Fibroblast of skin of abdomen (primary cell): ENCODE measurements at places on chromosomes 16 and 17.

- peak; percentile 52 for DNase-seq
These were observed 528 bp downstream of the PER1 start for GRCh38 chr17:8151641-8152111.

DNA sequence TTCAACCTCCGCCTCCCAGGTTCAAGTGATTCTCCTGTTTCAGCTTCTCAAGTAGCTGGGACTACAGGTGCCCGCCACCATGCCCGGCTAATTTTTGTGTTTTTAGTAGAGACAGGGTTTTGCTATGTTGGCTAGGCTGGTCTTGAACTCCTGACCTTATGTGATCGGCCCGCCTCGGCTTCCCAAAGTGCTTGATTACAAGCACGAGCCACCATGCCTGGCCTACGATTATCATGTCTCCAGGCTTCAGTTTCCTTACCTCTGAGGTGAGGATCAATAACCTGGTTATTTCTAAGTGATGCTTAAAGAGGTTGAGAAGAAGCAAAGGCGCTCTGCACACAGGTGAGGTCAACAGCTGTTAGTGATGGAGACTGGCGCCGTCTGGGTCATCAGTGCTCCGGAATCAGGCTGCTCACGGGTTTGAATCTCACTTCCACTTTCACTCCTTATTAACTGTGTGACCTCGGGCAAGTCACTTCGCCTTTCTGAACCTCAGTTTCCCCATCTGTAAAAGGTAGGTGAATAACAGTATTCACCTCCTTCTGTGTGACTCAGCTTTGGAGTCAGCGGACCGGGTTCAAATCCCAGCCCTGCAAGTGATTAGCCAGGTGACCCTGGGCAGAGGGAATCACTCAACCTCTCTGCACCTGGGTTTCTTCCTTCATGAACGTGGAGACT, 745 bp upstream of the ABCC1 start:
- DNase-seq, result no peak

GRCh38 chr16:83561876-83562275, 245.9 kb upstream of the HSBP1 start:
- DNase-seq, result peak; percentile 45

- peak; percentile 23 for DNase-seq
These were observed 22.4 kb downstream of the SPNS2 start for GRCh38 chr17:4520894-4521600.

DNA sequence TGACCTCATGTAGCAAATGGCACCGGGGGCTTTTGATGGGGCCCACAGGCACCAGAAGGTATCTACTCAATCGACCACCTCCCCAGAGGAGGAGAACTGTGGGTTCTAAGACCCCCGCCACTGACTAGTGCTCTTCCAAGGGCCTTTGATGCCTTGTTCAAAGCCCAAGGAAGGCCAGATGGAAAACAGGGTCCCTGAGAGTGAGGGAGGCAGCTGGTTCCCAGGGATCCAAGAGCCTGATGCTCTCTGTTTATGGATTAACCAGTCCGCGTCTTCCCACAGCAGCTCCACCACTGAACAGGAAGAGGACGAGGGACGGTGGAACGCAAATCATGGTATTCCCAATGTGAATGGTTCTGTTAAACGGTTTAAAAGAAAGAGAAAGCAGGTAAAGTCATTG, 7.6 kb downstream of the PHB1 start:
- DNase-seq, result no peak

DNA sequence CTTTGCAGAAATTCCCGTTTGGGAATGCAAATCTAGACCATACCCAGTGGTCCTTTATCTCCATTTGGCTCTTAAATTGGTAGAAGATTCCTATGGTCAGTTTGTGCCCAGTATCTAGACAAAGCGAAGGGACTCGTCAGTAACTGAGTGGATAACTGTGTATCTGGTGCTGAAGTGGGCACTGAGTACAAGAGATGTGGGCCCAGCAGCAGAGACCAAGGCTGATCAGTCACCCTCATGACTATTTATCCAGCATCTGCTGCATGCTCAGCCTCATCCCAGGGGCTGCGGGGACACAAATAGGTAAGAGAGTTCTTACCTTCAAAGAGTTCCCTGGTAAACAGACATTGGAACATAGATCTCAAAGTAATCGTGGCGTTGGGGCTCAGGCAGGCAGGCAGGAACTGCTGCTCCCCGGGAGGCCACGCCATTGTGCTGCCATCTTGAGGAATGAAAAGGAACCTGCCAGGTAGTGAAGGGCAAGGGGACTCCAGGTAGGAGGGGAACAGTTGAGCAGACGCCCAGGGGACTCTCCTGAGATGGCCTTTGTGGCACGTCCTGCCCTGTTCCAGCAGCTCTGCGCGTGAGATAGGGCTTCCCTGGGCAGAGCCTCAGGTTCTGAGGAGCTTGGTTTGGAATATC, 10.3 kb downstream of the NT5M start:
- peak; percentile 23 for DNase-seq

- no peak for DNase-seq
These were observed 2.7 kb upstream of the PRSS41 start for GRCh38 chr16:2795395-2796143.

GRCh38 chr16:3656491-3657468, 2.3 kb downstream of the DNASE1 start:
- DNase-seq, result no peak

GRCh38 chr16:33877-34647, 19.3 kb downstream of the POLR3K start:
- no peak for DNase-seq

DNA sequence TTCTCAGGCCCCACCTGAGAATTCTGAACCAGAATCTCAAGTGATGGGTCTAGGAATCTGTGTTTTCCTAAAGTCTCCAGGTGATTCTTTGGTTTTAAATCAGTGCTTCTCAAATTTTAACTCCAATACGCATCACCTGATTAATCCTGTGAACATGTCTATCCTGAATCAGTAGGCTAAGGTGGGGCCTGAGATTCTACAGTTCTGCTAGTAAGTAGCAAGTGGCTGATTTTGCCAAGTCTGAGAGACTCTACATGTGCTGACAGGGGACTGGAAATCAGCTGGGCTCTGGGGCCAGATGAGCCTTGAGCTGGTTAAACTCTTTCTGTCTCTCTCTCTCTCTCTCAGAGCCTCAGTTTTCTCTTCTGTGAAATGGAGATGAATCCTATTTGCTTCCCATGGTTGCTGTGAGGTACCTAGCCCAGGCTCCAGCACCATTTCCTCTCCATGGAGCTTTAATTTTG, 9.0 kb downstream of the CCR7 start:
- no peak for DNase-seq

DNA sequence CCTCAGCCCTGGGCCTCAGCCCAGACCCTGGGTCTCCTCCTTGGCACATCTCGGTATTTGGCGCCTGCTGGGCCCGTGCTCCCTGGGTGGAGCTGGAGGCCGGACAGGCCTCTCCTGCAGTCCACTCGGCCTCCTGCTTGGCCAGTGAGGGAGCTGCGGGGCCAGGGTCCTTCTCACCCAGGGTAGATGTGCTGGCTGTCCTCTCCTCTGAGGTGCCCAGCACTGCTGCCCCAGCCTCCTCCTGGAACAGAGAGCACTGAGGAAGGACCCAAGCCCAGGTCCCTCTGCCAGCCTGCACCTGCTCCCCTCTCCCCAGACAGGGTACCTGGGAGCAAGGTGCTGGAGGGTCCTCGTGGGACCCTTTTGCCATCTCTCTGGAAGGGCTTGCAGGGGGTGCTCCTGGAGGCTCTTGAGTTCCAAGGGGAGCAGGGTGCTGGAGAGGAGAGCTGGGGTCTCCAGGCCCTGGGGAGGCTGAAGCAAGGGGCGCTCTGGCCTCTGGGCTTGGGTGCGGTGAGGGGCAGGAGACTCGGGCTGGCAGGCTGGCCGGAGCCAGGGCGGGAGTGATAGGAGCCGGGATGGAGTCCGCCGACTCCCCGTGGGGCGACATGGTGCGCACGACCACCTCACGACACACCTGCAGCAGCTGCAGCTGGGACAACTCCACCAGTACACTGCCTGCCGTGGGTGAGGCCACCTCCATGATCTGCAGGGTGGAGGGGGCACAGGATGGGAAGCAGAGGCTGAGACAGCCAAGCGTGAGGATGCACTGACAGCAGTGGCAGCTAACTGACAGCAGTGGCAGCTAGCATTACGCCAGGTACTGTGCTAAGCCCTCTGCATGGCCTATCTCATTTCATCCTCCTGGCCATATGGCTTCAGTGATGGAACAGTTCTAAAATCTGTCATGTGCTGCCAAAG, 17.8 kb downstream of the TSPOAP1 start:
- DNase-seq, result no peak

DNA sequence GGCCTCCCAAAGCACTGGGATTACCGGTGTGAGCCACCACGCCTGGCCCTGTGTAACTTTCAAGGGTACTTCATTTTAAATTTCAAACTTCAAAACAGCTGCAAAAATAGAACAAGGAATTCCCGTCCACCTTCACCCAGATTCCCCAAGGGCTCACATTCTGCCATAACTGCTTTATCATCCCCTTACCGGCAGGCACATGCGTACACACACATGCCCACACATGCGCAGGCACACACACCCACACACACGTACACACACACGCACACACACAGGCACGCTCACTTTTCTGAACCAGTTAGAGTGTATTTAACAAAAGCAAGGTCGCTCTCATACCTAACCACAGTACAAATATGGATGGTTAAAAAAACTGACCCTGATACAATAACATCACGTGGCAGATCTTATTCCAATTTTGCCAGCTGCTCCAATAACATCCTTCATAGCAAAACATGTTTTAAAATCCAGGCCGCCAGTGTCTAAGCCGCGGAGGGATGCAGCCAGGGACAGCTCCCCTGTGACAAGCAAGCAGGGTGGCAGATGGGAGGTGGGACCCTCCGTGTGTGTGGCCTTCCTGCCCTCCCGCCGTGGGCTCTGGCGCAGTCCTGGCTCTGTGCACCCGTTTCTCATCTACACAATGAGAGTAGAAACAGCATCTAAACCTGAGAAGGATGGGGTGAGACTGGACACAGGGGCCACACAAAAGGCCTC, 23.1 kb downstream of the PDIA2 start:
- DNase-seq, result no peak

- peak; percentile 40 for DNase-seq
These were observed 154.7 kb downstream of the C16orf78 start for GRCh38 chr16:49528060-49528865.

DNA sequence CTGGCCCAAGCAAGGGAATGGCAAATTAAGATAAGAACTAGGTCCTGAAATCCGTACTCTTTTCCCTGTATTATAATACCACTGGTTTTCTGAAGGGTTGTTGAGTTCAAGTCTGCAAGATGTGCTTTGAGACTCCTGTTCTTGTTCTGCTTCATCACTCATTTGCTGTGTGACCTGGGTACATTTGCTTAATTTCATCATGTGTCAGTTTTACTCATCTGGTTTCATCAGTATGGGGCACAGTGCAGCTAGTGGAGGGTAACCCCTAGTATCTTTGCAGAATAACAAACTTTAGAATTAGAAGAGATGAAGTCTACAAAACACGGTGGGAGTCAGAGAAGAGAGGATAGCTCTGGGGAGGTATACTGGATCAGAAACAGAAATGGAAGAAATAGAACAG, 21.9 kb upstream of the EFCAB13 start:
- no peak for DNase-seq

- DNase-seq, result no peak
These were observed 79.4 kb downstream of the ABR start for GRCh38 chr17:1100382-1100781.

GRCh38 chr16:83623892-83624291, 183.9 kb upstream of the HSBP1 start:
- DNase-seq, result no peak

DNA sequence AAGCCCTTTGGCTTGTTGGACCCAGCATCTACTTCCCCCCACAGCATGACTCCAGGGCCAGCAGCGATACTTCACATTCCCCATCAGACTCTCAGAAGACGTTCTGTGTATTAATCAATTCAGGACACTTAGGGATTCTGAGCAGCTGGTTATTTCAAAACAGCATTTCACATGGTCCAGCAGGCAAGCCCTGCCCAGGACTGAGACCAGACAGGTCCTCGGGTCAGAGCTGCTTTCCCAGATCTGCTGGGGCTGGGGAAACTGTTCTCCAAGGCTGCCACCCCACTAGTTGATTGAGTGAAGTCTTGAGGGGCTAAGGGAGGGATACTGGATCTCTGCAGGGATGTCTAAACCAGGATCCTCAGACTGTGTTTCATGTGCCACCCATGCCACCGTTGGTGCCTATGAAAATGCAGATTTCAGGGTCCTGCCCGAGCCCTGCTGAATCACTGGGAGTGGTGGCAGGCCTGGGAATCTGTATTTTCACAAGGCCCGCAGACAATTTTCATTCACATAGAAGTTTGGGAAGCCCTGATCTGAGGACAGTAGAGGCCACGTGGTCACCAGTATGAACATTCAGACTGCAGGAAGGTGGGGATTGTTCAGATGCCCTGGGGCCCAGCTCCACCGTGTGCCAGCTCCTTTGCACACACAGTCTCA, 40.6 kb upstream of the CDH5 start:
- no peak for DNase-seq

GRCh38 chr17:37089956-37090355, 141.2 kb downstream of the AATF start:
- DNase-seq, result no peak

GRCh38 chr16:68298907-68299561, 11.7 kb downstream of the SLC7A6OS start:
- peak; percentile 75 for DNase-seq

DNA sequence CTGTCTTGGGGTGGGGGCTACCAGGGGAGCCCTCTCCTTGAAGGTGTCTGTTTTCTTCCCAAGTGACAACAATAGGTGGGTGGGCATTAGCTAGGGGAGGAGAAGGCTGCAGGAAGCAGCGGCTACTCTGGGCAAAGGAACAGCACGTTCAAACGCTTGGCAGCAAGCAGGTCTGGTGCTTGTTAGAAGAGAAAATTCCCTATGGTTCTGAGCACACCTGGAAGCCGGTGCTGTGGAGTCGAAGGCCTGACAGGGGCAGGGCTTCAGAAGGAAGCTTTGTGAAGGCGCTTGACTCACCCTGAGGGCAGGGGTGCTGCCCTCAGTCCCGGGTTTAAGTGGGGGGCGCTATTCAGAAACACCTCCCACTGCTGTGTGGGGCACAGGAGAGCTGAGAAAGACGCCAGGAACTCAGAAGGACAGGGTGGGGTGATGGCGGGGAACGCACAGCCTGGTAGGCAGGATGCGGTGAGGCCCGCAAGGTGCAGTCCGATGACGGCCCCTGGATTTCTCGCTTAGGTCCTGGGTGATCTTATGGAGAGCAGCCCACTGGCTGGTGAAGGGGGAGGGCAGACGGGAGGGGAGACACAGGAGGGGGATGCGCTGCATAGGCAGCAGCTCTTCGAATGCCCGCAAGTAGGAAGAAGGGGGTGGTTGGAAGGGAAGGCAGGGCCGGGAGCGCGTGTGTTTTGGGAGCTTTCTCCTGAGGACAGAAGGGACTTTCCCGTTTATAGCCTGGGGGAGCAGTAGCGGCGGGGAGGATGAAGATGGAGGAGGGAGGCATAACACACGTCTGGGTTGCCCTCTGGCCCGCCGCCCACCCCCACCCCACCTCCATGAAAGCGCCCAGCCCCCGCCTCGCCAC, 3.2 kb downstream of the GJD3 start:
- no peak for DNase-seq
